ENCODE measurements at places on chromosomes 6 and 20. TPM values are rescaled to one million over a fixed set of nuclear protein-coding genes. Genes with fewer than 3 reads are reported as not detected.

The ZC3H12D gene
- 1.2 TPM for total RNA-seq

The HCK gene
- 8.3 TPM for total RNA-seq

DNA sequence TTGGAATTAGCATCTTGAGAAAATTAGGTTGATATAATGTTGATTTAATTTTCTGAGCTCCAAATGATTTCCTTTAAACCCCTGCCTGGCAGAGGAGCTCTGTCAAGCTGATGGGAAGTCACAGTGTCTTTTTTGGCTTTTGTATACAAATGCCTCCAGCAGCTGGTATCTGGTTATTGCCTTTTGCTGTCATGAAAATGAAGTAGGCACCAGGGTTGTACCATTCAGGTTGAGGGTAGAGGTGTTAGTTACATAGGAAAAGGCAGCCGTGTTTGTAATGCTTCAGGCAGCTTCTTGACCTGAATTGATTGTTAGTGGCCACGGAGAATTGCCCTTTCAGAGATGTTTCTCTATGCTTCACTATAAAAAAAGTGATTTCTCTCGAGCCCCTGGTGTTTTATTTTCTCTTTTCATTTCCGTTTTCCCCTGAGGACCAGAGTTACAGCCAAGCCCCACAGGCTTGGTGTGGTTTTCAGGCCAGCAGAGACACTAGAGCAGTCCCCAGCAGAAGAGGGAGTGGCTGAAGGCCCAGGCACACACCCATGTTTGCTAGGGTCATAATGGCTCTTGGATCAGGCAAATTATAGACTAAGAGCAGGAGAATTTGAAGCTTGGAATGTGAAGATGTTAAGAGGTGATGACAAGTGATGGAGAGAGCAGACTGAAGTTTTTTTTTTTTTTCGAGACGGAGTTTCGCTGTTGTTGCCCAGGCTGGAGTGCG is 21.6 kb downstream of the CMTR1 start:
- no peak for DNase-seq

DNA sequence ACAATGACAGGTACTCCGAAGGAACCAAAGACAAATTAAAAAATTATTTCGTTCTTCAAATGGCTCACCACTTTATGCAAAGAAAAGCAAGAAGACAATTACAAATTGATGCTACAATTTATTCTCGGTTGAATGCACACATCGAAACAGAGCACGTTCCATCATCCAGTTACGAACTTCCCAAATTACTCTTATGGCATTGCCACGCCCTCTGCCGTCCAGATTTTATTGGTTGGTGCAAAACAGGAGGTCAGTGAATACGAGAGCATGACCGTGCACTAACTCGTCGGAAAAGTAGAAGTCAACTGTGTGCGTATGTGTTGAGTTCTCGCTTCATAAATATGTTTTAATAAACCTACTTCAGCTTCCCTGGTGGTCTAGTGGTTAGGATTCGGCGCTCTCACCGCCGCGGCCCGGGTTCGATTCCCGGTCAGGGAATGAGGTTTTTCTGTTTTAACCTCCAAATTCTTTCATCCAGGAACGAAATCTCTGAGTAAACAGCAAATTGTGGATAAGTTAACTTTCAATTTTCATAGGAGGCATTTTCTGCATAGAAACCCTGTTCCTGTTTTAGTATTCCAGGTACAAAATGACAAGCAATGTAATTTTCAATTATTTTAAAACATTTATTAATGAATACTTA is 23.2 kb downstream of the ZNF311 start:
- peak; percentile 92 for DNase-seq

- no peak for DNase-seq
These were observed 109.9 kb upstream of the THBS2 start for GRCh38 chr6:169363590-169363989.

Data from urinary bladder (tissue), 4 donors.